ENCODE measurements at places on chromosomes 3 and 15.

- no peak for DNase-seq
These were observed 13.2 kb downstream of the EPHB3 start for GRCh38 chr3:184574515-184575417.

DNA sequence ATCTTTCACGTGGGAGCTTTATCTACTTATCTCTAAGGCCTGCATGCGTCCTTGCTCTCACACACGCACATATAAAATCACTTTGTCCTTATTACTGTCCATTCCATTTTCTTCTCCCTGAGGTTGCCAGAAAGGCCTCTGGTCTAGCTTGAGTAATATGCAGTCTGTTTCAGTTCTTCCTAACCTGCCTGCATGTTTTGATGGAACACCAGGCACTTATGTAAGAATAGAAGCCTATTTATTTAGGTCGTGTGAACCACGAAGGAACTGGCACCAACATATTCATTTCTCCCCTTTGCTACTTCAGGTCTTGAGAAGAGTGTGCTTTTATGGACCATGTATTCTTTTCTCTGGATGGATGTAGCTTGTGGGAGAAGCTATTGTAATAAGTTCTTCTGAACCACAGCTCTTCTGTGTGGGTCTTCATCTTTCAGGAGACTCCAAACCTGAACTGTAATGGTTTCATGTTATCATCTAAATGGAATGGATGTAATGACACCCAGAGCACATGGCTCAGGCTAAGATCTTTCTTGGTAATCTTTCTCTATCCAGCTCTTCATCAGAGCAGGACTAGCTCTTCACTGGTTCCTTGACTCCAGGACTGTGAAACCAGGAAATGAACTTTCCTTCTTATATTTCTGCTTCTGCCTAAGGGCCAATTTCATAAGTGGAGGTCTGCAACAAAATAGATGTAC is 53.8 kb downstream of the UBE2E2 start:
- DNase-seq = no peak

- DNase-seq = no peak
These were observed 278.1 kb upstream of the P2RY1 start for GRCh38 chr3:152556731-152557254.

DNA sequence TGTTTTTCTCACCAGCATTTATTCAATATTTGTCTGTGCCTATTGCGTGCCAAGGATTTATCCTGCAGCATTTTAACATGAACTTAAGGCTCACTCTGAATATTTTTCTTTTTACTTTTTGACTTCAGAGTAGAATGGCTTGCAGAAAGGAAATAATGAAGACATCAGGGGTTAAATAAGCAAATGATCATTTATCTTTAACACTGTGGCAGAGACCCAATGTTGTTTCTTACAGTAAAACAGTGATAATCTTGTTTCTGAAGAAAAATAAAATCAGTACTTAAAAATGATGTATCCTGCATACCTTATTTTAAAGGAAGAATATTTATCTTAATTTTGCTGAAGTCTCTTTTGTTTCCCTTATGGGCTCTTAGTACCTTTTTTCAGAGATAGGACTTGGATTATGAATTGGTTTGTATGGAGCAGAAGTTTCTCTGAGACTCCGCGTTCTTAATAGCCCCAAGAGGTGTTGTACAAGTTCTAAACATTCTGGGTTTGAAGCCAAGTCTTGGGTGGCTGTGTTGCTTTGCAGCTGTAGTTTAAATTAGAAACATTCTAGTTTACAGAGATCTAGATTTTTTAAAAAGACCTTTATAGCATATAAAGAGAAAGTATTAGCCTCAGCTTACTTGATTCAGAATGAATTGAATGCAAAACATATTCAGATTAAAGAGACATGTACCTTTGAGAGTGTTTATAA is 40.5 kb downstream of the COL6A6 start:
- no peak for DNase-seq

- DNase-seq = no peak
These were observed 31.8 kb downstream of the PCOLCE2 start for GRCh38 chr3:142857056-142857455.

DNA sequence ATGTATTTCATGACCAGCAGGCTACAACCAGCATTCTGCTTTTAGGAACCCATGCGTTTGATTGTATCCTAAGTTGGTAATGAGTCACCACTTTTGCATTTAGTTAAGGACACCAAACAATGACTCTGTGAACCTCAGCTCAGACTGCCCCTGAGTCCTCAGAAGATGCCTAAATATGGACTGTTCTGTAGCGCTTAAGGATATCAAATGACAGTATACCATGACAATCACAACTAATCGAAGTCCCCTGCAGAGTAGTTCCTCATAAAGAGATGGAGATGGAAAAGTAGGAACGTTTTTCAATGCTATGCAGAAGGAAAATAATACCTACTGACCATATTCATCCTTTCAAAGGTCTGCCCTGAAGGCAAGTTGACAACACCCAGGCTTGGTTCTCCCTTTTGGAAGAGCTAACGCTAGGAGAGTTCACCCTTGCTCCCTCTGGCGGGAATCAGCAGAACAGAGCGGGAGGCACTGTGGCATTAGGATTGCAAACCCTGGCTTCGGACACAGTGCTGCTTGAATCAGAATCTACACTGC is 508.6 kb downstream of the FHIT start:
- DNase-seq = no peak

DNA sequence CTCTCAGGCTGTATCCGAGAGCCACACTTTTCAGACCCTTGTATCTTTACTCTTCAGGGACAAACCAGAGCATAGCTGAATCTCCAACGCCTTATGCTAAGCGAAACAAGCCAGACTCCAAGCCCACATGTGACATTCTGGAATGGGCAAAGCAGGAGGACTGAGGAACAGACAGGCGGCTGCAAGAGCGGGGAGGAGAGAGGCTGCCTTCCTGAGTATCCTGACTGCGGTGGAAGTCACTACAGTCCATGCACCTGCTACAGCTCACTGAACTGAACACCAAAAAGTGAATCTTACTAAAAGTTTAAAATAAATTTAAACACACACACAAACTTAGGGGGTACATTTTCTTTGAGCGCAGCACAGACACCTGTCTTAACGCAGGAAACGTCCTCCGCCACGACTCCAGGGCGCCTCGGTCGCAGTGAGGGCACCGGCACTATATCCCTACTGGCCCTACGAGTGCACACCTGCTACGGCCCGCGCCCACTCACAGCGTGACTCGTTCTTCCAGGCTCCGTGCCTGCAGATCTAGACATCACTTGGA is 1.4 kb downstream of the CYFIP1 start:
- DNase-seq = no peak

DNA sequence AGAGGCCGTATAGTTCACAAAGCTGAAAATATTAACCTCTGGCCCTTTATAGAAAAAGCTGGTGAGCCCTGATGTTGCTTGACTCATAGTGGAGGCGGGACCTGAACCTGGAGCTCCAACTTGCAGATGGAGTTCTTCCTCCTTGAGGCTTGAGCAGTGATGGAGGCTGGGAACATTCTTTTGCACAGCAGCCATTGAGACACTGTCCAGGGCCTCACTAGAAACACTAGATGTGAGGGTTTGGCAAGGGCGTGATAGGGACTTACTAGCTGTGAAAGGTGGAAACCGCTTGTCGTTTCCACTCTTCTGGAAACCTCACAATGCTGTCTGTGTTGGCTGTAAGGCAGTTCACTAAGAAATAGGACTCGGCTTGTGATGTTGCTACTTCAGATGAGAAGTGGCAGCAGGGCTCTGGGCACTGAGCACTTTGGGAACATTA is 12.5 kb downstream of the SMAD6 start:
- DNase-seq = no peak

DNA sequence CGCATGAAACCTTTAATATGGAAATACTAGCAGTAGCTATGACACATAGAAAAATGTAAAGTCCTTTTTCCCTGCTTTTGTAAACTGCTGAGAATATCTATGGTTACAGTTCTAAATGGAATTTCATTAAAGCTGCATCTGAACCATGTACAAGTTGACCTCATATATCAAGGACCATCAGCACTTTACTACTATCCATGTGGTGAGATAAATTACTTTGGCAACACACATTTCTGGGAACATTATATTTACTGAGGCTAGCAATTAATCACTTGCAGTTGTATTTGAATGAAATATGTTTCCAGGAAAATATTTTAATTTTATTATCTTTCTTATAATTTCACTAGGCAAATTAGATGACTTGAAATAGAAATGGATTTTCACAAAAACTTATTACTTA is 545.5 kb downstream of the NAALADL2 start:
- DNase-seq = no peak

All from stimulated activated naive CD4-positive, alpha-beta T cell treated with Interleukin-2 at 50 U/mL for 16 hours (primary cell).